Naive thymus-derived CD4-positive, alpha-beta T cell (primary cell): ENCODE measurements at places on chromosomes 6 and 20.

GRCh38 chr20:16346956-16347355 lies 226.3 kb downstream of the KIF16B start:
- no peak for DNase-seq

GRCh38 chr20:48096957-48097890 lies 311.9 kb upstream of the SULF2 start:
- no peak for DNase-seq

DNA sequence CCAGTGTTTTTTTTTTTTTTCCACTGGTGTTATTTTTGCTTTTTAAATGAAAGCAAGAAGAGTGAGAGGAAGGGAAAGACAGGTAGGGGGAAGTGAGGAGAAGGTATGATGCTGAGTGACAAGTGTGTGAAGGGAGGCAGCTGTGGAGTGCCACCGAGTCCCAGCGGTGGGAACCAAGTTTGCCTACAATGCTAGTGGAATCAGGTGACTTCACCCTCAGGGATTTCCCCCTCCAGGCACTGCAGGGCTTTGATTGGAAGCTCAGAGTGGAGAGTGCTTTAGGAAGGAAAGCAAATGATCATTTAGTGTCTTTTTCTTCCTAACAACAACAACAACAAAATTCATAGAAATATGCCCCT lies 120.5 kb upstream of the ENPP5 start:
- DNase-seq: no peak

- DNase-seq: no peak
Measured at GRCh38 chr6:155958550-155958949, 502.9 kb upstream of the NOX3 start.

DNA sequence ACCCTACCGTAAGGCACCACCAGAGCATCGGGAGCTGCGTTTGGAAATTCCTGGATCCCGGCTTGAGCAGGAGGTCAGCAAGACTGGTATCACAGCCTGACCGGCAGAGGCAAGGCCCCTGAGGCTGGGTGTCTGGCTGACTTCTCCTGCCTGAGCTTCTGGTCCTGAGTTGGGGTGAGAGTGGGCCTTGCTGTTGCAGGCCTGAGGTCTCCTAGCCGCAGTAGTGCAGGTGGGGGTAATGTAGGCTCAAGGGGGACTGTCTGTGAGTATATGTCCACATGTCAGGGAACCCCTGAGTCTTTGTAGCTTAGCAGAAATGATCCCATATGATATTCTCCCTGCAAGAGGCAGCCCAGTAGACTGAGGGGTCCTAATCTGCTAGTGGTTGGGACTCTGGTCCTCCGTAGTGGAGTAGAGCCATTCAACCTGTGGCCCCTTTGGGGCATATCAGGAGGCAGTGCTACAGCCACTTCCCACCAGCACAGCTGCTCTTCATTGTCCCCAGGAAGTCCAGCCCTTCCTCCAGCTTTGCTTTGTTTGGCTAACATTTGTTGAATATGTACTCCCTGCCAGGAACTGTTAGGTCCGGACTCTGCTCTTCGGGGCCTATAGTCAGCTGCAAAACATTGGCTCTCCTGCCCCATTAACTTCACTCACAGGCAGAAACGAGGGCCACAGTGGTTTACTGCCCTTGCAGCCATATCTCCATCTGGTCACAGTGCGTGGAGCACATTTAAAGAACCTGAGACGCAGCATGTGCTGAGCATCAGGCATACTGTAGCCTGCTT lies 10.9 kb downstream of the LRRC73 start:
- no peak for DNase-seq

DNA sequence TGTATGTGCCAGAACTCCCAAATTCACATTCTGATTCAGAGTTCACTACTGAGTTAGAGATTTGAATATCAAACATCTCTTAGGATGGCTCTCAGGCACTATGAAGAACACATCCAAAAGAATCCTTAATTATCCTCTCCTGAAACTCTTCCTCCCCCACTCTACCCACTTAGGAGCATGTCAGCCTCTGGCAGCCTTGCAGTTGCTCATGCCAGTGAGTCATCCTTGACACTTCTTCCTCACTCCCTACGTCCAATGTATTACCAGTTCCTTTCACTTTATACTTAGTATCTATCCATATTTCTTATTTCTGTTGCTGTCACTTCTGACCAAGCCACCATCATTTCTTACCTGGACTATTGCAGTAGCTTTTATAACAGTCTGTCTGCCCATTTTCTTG lies 192.0 kb upstream of the IMPG1 start:
- no peak for DNase-seq

DNA sequence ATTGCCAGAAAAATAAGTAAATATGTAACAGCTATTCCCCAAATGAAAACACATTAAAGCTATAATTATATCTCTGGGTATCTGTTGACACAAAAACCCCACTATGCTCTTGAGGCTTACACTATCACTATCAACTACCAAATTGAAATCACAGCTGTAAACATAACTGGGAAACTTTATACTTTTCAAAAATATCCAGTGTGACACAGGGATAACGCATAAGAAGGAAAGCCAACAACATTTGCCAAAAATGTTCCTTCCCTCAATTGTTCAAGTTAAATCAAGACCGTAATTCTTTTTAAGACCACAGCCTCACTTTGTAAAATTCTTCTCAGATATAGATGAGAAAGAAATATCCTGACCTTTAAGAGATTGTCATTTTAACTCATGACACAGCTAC lies 3.1 kb downstream of the ZHX3 start:
- DNase-seq: no peak

DNA sequence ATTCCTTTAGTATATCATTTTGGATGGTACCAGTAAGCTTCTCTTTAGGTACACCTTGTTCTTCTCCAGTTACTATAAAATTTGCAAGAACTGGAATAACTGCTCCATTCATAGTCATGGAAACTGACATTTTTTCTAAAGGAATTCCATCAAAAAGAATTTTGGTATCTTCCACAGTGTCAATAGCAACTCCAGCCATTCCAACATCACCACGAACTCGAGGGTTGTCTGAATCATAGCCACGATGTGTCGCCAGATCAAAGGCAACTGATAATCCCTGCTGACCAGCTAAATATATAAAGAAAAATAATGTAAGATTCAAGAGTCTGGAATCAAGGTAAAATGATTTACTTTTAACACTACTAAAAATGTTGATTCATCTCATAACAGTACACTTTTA lies 5.3 kb downstream of the MMUT start:
- DNase-seq: no peak

DNA sequence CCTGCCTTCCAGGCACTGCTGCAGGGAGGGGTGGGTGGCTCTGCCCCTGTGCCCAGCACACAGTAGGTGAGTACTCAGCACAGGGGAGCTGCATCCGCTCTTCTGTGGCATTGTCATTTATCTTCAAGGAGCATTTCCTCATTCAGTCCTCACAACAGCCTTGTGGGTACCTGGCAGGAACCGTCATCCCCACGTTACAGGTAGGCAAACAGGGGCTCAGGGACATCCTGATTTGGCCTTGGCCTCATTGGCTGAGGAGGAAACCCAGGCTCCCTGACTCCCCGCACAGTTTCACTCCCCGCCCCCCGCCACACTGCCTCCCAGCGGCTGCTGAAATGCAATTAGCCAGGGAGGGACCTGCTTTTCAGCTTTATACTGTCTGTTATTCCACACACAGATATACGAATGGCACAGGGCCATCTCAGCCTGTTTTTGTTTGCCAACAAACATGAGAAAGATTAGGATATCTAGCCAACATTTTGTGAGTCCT lies 24.2 kb upstream of the PNPLA1 start:
- DNase-seq: no peak

GRCh38 chr6:99822741-99823512 lies 171.1 kb downstream of the MCHR2 start:
- DNase-seq: peak; percentile 10

DNA sequence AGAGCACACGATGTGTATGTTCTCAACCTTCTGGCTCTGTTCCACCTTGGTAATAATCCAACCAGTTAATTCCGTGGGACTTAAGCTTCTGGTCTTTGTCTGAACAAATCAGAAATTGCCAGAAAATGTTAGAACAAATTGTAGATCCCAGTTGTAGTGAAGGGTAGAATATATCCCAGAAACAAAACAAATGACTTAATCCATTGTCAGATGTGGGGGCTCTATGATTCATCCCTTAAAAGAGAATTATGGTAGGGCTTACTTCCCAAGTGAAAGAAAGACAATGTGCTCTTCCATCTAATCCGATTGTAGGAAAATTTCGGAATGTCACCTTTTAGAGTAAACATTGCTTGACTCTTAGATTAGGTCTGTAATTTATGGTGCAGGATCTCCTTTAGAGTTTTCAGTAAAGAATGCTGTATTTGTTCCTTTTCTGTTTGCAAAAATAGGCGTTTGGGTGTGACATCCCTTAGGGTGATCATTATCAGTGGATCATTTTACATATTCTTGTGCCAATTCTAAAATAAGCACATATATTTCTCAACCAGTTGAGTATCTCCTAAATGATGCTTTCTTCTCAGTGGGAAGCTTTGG lies 234.5 kb upstream of the ZNF217 start:
- DNase-seq: no peak

GRCh38 chr20:33034901-33035492 lies 3.5 kb downstream of the BPIFB6 start:
- DNase-seq: no peak

- DNase-seq: no peak
Measured at GRCh38 chr20:5268449-5268848, 48.3 kb downstream of the PROKR2 start.

GRCh38 chr20:37925265-37926165 lies 22.6 kb downstream of the VSTM2L start:
- DNase-seq: no peak

- DNase-seq: no peak
Measured at GRCh38 chr6:169976301-169977081, 225.1 kb downstream of the ERMARD start.

GRCh38 chr20:53949319-53949839 lies 121.0 kb downstream of the BCAS1 start:
- DNase-seq: peak; percentile 86

DNA sequence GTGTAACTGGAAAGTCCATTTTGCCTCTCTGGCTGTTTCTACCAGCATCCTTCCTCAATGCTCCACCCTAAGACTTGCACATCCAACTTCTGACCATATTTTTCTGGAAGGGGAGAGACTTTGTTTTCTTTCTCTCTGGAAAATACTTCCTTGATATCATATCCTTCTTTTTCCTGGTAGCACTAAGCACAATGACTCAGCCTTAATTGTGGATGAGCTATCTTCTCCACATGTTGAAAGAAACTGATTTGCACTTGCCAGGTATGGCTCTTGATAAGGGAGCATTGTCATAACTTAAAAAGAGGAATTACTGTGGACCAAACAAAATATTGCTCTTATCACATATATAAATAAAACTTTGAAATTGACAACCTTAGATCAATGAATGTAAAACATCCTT lies 30.1 kb upstream of the IBTK start:
- DNase-seq: no peak

DNA sequence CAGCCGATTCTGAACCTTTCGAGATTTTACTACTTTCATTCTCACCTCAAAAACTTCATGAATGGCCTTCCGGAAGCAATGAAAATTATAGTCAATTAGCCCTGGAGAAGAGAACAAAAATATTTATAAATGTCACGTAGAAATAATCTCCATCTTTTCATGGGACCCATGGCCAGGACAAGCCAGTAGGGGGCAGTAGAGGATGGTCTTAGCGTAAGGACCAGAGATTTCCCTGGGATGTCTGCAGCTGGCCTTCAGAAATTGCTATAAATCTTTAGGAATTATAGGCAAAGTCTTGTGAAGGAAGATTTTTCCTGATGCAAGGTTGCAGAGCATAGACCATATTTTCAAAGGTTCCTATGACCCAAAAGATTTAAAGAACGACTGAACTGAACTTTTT lies 15.6 kb upstream of the UBE2J1 start:
- peak; percentile 49 for DNase-seq

DNA sequence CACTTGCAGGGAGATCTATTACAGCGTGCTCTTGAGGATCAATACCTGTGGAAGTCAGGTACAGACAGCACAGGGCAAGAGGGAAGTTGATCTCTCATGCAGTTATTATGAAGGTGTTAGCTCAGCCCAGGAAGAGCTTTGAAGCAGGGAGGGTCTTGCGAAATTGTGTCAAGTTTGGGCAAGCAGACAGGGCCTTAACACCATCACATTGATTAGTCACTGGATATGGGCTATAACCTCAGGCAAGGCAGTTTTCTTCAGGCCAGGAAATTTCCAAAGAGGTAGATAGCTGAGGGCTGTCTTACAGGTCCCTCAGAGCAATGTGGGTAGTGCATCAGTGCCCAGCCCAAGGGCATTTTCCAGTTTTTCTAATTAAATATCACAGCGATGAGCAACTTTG lies 643.8 kb downstream of the DHX35 start:
- DNase-seq: no peak

- DNase-seq: no peak
Measured at GRCh38 chr6:47366335-47366890, 56.7 kb upstream of the TNFRSF21 start.

DNA sequence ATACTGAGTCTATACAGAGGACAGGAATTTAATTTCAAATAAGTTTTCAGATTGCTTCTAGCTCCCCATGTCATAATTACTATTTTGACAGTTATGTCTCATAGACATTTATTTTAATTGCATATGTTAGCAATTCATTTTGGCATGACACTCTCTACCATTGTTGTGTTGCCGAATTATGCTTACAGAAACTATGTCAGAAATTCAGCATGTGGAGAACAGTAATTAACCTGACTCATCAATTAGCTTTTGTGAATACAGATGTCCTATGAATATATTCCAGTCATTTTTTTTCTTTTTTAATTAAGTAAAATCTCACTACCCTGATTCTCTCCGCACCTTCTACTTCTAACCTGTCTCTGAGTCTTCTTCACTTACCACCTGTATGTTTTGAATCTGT lies 105.1 kb downstream of the NKAIN2 start:
- no peak for DNase-seq

- no peak for DNase-seq
Measured at GRCh38 chr6:122712448-122713137, 66.9 kb upstream of the FABP7 start.
